AG09309 (cell line): ENCODE measurements at places on chromosomes 6 and 20.

GRCh38 chr20:25285856-25286798 is 38.2 kb downstream of the PYGB start:
- DNase-seq, result no peak

- no peak for DNase-seq
Observed at GRCh38 chr6:1774226-1774915, 164.7 kb downstream of the FOXC1 start.

- no peak for DNase-seq
Observed at GRCh38 chr6:130526466-130526865, 160.6 kb downstream of the TMEM200A start.

DNA sequence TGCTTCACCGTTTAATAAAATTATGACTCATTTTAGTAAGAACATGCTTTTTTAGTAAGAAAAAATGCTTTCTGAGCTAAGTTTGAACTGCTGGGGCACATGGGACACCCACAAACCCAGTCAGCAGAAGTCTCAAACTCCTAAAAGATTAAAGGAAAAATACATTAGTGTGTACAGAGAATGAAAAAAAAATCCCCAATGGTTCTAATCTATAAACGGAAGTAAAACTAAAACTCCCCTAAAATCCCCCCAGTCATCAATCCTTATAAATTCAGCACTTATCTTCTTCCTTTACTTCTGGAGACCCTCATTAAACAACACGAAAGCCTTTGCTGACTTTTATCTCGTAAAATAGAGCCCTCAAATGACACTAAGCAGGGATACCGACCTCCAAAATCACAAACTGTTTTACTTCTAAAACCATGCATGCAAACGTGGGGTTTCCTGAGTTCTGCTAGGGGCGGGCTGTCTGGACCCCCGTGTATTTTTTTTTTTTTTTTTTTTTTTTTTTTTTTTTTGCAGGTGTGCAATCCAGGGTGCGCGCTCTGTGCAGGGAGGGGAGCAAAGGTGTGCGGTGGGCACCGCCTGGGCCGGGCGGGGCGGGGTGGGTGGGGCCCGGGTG is 1.1 kb upstream of the MYB start:
- DNase-seq, result no peak

DNA sequence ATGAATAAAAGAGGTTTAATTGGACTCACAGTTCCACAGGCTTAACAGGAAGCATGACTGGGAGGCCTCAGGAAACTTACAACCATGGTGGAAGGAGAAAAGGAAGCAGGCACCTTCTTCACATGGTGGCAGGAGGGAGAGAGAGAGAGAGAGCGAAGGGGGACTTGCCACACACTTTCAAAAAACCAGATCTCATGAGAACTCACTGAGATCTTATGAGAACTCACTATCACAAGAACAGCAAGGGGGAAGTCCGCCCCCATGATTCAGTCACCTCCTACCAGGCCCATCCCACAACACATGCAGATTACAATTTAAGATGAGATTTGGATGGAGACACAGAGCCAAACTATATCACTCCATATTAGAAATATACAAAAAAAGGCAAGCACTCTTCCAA is 6.1 kb upstream of the SIRPD start:
- DNase-seq, result no peak

- DNase-seq, result no peak
Observed at GRCh38 chr20:34431168-34431567, 68.1 kb downstream of the ITCH start.

DNA sequence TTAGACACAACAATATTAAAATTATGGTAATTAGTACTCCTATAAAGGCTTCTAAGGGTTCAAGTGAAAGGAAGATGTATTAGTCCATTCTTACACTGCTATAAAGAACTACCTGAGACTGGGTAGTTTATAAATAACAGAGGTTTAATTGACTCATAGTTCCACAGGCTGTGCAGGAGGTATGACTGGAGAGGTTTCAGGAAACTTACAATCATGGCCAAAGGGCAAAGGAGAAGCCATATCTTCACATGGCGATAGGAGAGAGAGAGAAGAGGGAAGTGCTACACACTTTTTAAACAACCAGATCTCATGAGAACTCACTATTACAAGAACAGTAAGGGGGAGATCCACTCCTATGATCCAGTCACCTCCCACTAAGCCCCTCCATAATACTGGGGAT is 52.9 kb downstream of the TINAG start:
- no peak for DNase-seq

DNA sequence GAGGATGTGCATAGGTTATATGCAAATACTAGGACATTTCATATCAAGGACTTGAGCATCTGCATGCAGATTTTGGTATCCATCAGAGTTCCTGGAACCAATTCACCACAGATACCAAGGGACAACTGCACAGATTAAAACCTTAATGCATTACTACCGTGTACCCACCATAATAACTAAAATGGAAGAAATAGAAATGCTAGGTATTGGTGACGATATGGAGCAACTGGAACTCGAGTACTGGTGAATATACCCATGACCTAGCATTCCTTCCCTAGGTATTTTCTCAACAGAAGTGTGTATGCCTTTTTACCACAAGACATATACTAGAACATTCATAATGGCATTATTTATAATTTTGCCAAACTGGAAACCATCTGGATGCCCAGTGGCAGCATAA is 18.5 kb downstream of the KCNS1 start:
- DNase-seq, result no peak

DNA sequence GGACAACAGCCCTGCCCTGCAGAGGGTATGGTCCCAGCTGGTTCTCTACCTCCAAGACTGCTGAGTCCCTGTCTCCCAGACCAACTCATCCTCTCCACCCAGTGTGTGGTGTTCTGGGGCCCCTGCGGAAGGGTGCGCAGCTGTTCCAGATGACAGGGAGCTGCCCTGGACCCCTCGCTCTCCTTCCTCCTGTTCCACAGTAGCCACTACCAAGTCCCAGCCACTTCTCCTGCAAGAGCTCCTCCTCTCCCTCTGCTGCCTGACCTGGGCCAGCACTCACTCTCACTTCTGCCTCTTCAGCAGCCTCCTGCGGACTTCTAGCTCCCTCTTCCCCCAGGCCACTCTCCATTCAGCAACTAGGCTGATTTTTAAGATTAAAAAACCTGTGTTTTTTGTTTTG is 40.1 kb upstream of the TMEM181 start:
- no peak for DNase-seq

- no peak for DNase-seq
Observed at GRCh38 chr6:38631186-38631783, 8.4 kb downstream of the BTBD9 start.

DNA sequence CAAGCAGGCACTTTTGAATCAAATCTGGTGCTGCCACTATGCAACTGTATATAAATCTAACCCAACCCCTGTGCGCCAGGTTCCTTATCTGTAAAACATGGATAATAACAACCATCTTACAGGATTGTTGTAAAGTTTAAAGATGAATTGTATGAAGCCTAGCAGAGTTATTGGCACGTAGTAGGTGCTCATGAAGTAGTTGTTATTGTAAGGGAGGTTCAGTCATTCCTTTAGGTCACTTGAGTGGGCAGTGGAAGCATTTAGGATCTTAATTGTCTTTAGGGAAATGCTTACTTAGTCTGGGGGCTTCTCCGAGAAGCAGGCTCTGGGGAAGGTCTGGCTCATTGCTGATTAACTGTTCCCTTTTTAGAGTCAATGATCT is 29.8 kb upstream of the PKIG start:
- no peak for DNase-seq

GRCh38 chr20:32970115-32970972 is 33.9 kb downstream of the SUN5 start:
- no peak for DNase-seq

DNA sequence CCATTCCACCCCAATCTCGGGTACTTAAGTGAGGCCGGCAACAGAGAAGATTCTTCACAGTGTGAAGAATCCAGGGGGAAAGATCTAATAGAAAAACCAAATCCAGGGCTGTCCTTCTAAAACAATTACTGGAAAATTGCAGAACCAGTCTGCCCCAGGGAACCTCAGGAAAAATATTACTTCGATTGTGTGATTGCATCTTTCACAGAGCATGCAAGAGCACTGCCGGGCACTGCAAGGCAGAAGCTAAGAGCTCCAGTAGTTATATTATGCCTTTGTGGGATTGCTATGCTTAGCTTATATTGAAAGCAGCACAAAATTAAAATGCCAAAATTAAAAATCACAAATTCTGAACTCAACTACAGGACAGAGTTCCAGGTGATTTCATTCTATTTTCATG is 175.9 kb downstream of the HACE1 start:
- no peak for DNase-seq

DNA sequence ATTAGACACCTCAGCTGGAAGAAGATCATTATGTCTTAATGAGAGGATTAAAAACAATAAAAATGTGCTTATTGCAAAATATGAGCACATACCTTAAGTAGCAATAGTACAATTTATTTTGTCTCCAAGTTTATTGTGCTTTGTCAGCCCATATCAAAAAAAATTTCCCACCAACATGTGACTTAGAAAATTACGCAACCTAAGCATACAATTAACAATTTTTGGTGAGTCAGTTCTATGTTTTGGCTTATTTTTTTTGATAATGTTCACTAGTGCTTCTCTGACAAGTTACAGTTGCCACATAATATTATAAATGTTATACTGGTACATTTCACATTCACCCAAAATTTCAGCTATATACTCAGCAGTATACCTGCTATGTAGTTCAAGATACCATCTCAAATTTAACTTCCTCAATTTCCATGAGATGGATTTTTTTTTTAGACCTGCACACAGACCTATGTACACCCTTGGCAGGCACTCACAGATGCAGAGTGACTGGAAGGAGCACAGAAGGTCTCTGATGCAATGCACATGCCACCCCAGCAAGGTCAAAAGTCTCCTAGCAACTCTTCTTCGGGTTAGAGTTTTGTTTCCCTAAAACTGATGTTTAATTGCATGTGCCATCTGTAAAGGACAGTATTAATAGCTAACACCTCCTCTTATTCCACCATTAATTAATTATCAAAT is 112.4 kb downstream of the PRKN start:
- no peak for DNase-seq

- DNase-seq, result peak; percentile 18
Observed at GRCh38 chr20:6265204-6265904, 142.5 kb upstream of the FERMT1 start.

GRCh38 chr20:23156170-23156841 is 70.2 kb upstream of the CD93 start:
- DNase-seq, result no peak

- DNase-seq, result no peak
Observed at GRCh38 chr6:19332806-19333460, 504.2 kb upstream of the ID4 start.

DNA sequence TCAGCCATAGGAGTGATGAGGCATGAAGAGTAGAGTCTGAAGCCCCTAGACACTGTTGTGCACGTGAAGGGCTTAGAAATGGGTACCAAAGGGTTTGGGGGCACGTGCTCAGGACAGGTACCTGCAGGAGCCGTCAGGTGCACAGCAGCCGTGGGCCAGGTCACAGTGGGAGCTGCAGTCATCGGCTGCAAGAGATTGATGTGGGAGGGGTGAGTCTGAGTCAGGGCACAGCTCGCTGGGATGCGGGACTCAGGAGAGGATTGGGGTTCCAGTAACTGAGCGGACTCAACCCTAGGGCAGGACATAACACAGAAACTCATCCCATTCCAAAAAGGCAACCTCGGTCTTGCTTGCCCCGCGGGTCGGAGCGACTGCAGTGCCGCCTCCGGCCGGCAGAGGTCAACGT is 1.1 kb downstream of the DLK2 start:
- no peak for DNase-seq

DNA sequence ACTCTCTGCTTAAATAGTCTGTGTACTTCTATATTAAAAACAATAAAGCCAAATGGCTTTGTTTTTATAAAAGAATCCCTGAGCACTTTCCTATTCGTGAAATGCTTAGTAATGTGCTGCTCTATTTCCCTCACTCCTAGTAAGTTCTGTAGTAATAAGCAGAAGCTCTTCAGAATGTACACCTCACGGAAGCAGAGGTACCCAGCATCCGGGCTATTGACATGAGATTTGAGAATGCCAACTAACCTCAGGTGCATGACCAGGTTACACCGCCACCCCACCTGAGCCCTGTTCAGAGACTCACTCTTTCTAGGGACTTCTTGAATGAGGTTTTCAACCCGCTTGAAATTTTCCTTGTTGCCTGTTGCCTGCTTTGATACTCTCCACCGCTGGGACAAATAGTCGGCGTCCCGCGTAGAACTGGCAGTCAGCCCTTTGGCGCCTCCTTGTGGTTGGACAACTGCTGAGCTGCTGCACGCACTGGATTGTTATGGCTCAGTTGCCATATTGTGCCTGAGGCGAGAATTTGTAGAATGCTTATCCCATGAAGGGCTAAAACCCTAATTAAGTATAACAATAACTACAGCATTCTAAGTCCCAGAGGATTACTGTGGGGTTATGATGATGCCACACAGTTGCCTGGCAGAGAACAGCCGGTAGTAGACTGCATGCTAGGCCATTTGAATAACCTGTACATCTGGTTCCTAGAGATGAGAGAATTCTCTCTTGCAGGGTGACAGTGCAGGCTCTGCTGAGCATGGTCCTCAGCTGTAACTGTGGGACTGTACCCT is 95.4 kb downstream of the KHDC1L start:
- peak; percentile 56 for DNase-seq

GRCh38 chr6:165701005-165701404 is 38.0 kb upstream of the PDE10A start:
- no peak for DNase-seq

GRCh38 chr6:15421945-15422733 is 176.3 kb downstream of the JARID2 start:
- DNase-seq, result no peak

DNA sequence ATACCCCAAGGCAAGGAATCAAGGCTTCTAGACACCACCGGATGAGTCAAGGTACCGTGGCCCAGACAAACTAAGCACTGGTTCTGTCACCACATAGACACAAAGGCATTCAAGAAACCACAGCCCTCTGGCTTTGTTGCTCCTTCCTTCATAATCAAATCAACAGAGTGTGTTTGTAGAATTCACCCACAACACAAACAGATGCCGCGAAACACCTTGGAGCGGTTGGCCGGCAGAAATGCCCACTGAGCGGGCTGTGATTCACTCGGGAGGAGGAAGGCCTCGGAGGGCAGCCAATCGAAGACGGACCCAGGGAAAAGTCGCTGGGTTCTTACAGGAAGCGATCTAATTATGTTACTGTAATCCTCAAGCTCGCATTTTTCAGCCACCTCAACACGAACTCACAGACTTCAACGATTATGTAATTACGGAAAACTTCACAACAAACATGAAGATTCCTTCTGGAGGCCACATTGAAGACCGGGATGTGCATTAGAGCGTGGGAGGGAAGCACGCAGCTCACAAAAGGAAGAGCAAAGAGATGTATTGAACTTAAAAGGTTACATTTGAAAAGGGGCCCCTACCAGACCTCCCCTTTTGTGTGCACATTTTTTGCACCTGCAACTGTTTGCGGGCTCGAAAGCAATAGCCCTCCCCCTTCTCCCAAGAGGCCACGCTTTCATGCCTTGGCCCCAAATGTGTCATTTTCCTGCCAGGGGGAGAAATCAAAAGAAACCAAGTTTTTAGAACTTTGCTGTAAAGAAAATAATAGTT is 184.7 kb upstream of the PREP start:
- DNase-seq, result peak; percentile 80

- no peak for DNase-seq
Observed at GRCh38 chr6:156060013-156060412, 604.4 kb upstream of the NOX3 start.

GRCh38 chr20:3454831-3455230 is 16.0 kb upstream of the ATRN start:
- DNase-seq, result no peak

GRCh38 chr20:20253039-20253743 is 114.7 kb upstream of the INSM1 start:
- DNase-seq, result no peak
